ENCODE measurements at places on chromosomes 12 and 14.

GRCh38 chr12:103138538-103138937 is 181.1 kb downstream of the ASCL1 start:
- no peak for DNase-seq

DNA sequence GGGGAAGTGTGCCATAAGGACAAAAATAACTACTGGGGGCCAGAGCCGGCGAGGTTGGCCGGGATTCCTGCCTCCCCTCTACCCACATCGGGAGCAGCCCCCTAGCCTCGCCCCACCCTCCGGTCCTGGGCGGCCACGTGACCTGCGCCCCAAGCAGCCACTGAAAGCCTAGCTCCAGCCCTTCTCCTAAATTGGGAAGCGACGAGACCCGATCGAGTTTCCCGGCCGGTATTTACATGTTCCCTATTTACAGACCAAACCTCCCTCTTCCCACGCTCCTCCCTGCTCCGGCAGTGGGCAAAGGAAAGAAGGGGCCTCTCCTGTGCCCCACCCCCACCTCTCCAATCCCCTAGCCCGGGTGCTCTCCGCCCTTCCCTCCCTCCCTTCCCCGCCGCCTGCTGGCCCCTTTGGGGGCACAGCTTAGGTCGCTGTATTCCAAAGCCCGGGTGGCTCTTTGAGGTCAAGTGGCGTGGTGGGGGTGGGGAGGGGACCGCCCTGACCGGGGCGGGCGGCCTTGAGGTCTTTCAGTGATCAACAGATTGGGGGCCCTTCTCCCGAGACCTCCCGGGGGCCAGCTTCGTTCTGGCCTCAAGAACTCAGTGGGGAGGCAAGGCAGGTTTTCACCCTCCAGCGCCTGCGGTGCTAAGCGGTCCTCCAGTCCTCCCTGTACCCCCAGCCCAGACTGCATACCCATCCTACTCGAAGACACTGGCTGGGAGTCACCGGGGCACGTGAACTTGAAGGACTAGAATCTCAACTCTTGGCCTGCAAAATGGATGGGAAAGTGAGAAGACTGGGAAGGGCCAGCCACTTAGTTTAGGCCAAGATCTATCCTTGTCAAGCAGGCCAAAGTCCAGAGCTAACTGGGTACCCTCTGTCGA is 6.3 kb upstream of the CTDSP2 start:
- DNase-seq: no peak

DNA sequence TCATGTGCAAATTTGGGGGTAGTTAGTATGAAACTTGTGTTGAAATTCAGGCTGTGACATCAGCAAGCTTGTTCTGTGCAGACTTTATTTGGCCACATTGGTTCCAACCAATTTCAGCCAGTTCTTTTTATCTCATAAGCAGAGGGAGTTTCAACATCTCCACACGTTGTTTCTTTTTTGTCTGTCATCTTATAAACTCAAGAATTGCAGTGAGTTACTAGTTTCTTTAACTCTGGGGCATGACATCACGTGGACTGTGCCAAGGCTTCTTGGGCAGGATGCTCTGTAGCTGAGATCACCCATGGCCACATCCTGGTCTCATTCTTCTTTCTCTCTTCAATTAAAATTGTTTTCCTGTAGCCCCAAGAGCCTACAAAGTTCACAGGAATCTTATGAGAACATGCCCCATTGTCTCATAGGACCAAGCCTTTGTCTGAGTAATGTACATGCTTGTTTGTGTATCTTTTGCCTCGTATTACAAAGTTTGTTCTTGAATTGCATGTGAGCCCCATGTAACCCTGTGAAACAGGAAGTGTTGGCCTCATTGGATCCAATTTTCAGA is 982.0 kb upstream of the TMEM132C start:
- no peak for DNase-seq

DNA sequence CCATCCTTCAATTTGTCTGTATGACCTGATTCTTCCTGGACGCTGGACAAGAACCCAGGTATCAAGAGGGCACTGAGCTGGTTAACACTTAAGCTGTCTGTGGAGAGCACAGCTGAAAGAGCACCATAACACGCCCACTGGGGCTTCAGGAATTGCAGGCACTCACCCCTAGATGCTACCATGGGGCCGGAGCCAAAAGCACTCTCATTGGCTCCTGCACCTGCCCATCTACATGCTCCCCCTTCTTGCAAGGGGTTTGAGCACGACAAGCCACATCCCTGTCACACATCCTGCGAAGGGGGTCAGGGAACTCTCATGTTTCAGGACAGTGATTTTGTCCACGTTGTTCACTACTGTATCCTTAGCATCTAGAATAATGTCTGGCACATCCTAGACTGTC is 35.1 kb upstream of the TBC1D15 start:
- DNase-seq: no peak

- no peak for DNase-seq
Measured at GRCh38 chr12:104551313-104551931, 94.7 kb downstream of the CHST11 start.

GRCh38 chr14:76832503-76832988 is 6.3 kb downstream of the LRRC74A start:
- no peak for DNase-seq

DNA sequence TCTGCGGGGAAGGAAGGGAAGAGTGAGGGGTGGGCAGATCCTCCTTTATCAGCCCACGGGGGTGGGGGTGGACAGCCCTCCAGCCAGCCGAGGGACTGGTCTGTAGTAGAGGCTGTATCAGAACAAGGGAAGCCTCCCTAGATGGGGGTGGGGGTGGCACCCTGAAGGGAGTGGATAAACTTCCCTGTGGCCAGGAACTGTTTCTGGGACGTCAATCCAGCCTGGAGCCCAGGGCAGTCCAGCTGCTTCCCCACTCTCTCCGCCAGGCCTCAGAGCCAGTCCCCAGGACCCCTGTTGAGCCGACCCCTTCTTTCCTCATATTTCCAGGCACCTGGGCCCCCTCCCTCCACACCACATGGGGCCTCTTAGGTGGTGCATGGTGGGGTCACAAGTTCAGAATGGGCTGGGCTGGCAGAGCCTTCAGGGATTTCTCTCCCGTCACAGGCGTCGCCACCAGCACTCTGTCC is 6.7 kb downstream of the PLD4 start:
- DNase-seq: no peak

GRCh38 chr14:99724939-99725773 is 41.1 kb downstream of the CYP46A1 start:
- no peak for DNase-seq

DNA sequence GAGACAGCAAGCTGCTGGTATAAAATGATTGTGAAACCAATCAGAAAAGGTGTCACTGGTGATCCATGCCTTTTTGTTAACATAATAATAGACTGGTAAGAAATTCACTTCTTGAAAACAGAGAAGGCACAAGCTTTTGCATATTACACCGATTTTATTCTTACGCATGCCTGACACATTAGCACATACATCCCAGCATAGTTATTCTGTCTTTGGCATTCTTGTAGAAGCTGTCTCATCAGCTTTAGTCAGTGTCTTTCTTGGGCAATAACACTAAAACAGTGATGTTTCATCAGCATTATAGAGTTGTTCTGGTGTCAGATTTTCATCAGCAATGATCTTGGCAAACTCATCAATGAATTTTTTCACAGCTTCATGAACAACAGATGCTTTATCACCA is 283.4 kb upstream of the TMTC1 start:
- no peak for DNase-seq

DNA sequence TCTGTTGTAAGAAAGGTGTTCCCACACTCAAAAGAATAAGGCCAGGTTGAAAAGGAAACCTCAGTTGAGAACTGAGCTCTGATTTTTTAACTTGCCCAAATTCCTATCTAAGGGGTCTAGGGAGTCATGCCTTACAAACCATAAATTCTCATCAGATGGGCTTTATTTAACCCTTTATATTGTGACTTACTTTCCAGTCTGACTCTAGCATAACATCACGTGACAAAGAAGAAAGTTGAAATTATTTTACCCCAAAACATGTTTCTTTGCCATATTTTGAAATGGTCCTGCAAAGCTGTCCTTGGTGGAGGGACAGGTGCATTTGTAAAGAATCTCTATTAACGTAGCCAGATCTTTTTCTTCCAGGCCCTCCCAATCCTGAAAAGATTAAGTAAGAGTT is 411.7 kb downstream of the GALC start:
- DNase-seq: no peak

DNA sequence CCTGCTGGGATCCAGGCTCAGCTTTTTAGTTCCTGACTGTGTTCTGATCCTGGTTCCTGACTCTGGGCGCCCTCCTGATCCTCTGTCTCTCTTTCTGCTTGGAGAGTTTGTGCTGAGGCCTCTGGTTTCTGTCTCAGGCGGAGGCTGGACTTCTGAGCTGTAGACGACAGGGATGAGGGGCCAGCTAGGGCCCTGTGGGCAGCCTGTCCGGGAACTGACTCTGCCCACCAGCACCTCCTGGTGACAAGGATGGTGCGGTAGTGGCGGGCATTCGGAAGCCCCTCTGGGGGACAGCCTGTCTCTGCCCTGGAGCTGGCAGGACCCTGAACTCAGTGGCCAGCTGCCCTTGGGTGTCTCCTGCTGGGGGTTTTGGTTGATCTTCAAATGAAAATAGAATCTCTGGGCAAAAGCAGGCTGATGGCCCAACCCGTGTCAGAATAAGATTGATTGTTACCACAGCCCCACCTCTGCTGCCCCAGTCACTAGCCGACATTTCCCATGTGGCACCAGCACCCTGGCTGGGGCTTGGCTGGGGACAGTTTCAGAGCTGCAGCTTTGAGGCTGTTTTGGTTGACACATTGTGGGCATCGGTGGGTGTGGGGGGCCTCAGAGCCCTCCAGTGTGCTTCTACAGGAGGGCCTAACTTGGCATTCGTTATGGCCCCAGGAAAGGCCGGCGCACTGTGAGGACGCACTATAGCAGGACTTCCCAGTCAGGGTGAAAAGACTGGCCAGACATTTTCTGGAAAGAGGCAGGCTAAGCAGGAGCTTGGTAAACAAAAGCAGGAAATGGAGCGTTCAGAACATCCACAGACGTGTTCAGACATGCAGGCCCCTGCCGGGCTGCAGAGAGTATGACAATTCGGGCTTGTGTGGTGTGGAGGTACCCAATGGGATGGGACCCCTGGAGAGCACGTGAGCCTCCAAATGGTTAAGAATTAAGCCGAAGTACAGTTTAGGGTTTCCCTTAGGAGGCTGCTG is 16.2 kb downstream of the KRT80 start:
- peak; percentile 94 for DNase-seq

- no peak for DNase-seq
Measured at GRCh38 chr12:16063726-16064125, 152.6 kb downstream of the DERA start.

- no peak for DNase-seq
Measured at GRCh38 chr14:68736471-68736871, 56.4 kb downstream of the ZFP36L1 start.

- no peak for DNase-seq
Measured at GRCh38 chr12:24821691-24822090, 127.2 kb downstream of the BCAT1 start.

DNA sequence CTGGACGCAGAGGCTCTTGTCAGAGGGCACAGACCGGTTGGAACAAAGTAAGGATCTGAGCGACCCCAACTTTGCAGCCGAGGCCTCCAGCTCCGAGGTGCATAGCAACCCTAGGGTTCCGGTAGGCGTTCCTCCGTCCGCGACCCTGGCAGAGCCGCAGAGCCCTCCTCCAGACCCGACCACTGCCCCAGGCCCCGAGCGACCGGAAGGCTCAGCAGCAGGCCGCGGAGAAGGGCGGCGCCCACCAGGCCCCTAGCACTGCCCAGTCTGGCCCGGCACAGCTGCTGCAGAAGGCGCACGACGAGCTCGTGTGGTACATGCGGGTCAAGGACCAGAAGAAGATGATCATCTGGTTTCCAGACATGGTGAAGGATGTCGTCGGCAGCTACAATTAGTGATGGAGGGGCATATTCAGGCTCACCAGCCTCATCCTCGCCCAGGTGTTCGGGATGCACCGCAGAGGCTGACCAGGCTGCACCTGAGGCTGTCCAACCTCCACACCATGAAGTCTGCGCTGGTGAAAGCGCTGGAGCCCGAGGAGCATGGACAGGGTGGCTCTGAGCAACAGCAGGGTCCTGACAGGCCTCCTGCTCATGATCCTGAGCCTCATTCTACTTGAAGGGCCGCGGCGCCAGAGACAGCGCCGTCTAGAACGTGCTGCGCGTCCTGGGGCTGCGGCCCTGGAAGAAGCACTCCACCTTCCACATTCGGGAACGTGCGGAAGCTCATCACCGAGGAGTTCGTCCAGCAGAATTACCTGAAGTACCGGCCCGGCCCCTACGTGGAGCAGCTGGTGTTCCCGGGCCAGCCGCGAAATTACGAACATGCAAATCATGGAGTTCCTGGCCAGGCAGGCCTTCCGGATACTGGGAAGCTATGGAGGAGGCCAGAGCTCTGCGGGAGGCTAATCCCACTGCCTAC is 24.5 kb downstream of the CAPS2 start:
- no peak for DNase-seq

DNA sequence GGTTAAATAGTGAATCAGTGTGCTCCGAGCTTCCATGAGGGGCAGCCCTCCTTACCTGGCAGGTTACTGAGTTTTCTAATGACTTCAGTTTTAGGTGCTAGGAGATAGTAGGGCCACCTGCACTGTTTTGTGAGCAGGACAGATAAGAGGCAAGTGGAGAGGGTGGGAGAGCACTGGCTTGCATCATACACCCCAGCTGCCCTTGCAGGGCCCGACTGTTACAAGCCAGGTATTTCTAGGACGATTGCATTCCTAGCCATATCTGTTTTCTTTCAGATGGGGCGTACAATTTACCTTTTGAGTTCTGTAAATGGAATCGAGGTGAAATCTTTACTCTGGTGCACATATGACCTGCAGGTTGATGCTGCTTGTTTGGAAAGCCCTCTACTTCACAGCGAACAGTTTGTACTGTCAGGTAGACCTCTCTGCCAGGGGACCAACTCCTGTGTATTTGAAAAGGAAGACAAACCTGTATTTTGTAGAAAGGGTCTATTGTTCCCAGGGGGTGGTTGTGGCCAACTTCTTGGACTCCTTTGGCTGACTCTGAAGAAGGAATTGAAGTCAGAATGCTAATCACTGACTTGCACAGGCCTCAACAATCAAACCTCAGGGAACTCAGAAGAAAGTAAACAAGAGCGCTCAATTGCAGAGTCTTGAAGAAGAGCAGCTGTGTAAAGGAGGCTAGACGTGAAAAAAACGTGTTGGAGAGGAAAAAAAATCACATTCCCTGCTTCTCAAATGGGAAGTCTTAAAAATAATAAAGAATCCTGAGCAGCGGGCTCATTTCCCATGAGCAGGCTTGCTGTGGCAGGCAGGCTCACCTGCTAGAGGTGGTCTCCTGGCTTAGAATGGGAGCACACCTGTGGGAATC is 57.3 kb downstream of the ETV6 start:
- DNase-seq: no peak

- DNase-seq: no peak
Measured at GRCh38 chr14:22303589-22304195, 285.3 kb downstream of the DAD1 start.

- no peak for DNase-seq
Measured at GRCh38 chr12:22299294-22299912, 35.1 kb downstream of the ST8SIA1 start.
